ENCODE measurements at places on chromosomes 12 and 14.
A peak's percentile ranks its signal among the peaks of the same experiment; 100 is the strongest.

DNA sequence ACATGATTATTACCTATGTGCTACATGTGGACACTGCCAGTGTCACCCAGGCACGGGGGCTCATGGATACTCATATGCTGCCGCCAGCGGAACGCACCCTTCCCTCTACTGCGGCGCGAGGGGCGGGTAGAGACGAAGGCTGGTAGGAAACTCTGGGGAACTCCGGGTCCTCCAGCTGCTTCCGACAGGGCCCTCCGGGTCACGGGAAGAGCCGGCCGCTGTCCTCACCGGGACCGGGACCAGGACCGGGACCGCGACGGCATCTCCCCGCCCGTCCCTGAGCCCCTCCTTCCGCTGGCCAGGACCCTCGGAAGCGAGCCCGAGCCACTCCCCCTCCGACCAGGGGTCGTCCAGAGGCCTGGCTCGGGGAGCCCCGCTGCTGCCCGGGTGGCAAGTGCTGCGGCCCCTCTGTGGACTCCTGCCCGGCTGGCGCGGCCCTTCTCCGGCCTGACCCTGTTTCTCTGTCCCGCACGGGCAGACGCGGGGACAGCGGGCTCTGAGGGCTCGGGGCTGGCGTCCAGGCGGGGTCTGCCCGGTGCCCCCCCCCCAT is 209.6 kb downstream of the ADGRD1 start:
- DNase-seq, result no peak

- DNase-seq, result no peak
Measured at GRCh38 chr14:96790706-96791105, 6.5 kb upstream of the VRK1 start.

DNA sequence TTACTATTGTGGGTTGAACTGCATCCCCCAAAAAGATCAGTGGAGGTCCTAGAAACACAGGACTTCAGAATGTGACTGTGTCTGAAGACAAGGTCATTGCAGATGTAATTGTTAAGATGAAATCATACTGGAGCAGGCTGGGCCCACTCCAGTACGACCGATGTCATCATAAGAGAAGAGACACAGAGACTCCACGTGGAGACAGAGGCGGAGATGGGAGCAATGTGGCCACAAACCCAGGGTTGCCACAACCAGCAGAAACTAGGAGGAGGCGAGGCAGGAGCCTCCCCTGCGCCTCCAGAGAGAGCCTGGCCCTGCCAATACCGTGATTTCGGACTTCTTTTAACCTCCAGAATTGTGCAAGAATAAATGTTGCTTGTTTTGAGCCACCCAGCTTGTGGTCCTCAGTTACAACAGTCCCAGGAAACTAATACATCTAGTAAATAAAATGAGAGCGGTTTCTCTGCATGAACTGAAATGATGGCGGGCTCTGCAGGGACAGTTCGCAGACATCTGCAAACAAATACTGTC is 25.7 kb upstream of the FZD10 start:
- peak; percentile 17 for DNase-seq

GRCh38 chr12:45216230-45216982 is 511 bp downstream of the ANO6 start:
- no peak for DNase-seq

DNA sequence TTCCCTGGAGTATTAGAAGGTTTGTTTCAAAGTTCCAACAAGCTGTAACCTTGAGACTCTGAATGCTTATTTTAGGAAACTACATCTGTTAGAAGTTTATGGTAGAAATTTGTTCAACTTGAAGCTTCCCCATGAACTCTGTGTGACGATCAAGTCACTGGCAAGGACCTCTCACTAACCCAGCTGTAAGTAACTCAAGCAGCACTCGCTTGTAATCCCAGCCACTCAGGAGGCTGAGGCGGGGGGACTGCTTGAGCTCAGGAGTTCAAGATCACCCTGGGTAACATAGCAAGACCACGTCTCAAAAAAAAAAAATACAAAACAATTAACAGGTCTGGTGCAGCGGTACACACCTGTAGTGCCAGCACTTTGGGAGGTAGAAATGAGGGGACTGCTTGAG is 25.6 kb downstream of the TESC start:
- no peak for DNase-seq

- DNase-seq, result no peak
Measured at GRCh38 chr12:115013236-115013981, 329.4 kb upstream of the TBX3 start.

- no peak for DNase-seq
Measured at GRCh38 chr12:131147894-131148293, 194.2 kb downstream of the ADGRD1 start.

- no peak for DNase-seq
Measured at GRCh38 chr14:39434401-39434800, 2.2 kb upstream of the FBXO33 start.

GRCh38 chr12:128801879-128802391 is 21.8 kb downstream of the SLC15A4 start:
- no peak for DNase-seq

DNA sequence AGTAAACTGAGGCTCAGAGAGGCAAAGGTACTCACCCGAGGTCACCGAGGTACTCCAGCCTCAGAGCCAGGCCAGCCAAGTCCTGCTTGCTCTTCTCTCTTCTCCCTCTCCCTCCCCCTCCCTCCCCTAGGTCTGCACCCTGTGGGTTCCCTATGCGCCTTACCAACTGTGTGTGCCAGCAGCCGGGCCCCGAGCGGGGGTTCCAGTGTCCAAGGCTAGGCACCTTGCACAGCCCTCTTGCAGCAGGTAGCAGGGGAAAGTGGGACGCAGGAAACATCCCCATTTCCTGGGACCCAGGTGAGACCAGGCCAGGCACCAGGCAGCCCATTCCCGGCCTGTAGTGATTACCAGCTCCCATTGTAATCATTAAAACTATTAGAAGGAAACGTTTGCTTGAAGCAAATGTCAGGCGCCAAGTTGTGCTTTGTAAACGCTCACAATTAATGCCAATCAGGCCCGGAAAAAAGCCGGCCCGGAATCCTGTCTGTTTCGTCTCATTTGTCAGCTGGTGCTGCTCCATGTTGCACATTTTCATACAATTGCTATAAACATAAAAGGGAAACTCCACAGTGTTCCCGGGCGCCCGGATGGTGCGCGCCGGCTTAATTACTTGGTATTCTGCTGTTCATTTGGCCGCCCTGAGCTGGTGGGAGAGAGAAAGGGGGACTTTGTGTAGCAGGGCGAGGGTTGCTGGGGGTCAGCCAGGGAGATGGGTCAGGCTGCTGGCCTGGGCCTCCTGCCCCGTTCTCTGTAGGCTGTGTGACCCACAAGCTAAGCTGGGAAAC is 11.9 kb downstream of the FAM222A start:
- DNase-seq, result no peak

DNA sequence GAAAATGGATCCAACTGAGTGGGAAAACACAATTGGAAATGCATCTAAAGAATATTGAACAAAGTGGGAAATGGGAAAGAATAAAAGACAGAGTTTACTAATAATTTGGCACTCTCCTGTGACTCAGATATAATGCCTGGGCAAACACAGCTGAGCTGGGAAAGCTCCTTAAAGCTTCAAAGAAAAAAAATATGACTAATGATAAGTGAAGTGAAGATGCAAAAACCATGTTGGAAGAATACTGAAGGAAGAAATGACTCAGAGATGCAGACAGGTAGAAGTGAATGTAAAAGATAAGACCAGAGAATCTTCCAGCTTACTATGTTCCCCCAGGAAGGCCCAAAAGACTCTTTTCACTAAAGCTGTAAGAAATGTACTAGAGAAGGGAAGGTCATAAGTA is 62.4 kb upstream of the FOXG1 start:
- DNase-seq, result no peak

- no peak for DNase-seq
Measured at GRCh38 chr12:105561546-105562198, 231.2 kb downstream of the C12orf75 start.

DNA sequence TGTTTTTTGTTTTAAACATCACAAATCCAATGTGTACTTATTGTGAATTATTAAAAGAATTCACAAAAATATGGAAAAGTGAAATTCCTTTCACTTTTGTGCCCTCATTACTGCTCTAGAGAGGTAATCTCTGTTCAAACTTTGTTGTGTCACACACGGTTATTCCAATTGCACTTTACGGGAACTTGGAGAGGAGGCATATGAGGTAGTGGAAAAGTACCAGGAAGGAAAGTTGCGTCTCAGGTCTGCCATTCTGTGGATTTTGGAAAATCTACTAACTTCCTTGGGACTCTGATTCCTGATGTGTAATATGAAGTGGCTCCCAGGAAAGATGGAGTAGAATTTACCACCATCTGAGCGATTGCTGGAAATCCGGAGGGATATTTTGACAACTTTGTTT is 90.9 kb upstream of the DCN start:
- DNase-seq, result no peak

- no peak for DNase-seq
Measured at GRCh38 chr12:2543801-2544200, 251.0 kb upstream of the FKBP4 start.

DNA sequence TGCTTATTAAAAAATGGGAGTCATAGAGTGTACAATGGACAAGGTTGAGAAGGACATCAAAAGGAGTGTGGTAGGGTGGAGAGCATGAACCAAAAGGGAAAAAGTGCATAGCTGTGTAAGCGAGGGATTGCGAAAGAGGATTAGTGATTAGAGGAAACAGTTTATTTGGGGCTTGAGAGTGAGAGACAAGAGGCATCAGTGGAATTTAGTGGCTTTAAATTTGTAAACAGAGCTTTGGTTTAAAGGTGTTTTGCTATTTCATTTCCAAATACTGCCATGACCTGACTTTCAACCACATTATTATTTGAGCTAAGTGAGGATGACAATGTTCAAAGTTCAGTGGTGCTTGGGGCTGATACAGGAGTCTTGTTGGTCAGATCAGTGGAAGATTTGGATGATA is 53.4 kb downstream of the SLC16A7 start:
- no peak for DNase-seq

GRCh38 chr12:32811686-32812392 is 56.1 kb upstream of the YARS2 start:
- no peak for DNase-seq

GRCh38 chr14:95341115-95341514 is 21.4 kb upstream of the CLMN start:
- no peak for DNase-seq

- DNase-seq, result no peak
Measured at GRCh38 chr12:104722601-104723534, 235.2 kb downstream of the SLC41A2 start.

DNA sequence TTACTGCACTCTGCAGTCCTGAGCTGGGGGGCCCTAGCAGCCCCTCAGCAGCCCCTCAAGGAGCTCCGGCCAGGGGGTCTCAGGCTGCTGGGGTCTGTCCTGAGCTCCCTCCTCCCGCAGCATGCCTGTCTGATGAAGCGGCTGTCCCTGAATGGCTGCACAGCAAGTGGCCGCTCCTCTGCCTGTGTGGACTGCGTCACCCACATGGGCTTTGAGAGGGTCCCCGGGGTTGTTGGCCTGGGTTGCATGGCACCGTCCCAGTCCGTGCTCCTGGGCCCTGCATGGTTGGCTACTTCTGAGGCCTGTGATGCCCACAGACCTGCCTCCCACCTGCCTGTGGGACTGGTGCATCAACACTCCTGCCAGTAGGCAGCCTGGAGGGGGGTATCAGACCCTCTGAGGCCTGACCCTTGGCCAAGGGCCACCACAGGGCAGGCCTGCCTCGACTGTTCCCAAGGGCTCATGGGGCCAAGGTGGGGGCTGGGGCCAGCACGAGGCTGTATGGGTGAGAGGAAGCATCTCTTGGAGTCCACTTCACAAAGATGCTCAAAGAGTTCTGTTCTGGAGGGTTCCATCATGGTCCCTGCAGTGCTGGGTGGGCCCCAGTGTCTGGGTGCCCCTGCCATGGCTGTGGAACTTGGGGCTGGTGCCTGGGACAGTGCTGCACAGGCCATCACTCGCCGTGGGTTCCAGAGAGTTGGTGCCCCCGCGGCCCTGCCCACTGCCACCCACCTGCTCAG is 12.2 kb downstream of the CEP170B start:
- no peak for DNase-seq

DNA sequence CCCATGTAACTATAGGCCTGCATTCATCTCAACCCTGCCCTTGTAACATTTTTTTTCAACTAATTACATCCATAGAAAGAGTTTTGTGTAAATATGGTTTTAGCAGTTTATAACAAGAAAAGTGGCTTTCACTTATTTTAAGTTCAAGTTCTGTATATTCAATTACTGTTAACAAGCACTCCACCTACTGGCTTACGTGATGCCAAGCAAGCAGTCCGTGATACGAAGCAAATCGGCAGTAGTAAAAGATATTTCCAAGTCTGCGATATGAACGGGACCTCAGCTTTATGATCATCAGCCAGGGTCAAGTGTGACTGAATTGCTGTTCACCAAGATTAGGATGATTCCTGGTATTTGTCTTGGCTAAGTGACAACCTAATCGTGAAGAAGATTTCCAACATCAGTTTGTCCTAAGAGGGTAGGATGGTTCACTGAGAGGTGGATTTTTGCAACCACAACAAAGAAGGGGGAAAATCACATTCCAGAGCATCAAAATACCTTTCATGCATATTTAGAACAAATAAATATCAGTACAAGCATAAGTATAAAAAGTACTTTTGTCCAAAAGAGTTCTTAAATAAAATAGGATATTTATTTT is 456.2 kb downstream of the FOXG1 start:
- DNase-seq, result no peak

DNA sequence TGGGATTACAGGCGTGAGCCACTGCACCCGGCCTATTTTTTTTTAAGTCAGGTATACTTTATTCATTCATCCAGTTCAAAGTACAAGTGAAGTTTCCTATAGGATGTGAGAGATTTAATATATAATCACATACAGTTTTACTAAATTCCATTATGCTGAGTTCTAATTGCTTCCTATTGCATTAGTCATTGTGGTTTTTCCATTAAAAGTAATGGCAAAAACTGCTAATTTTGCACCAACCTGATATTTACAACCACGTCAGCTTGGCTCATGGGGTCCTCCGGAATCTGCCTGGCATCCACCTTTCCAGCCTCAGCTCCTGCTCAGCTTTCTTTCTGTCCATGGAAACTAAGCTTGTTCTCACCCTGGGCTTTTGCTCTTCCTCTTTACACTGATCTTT is 67.0 kb upstream of the CSRP2 start:
- DNase-seq, result no peak

GRCh38 chr14:71372411-71372838 is 465.2 kb downstream of the PCNX1 start:
- DNase-seq, result no peak

GRCh38 chr14:75514673-75515628 is 7.3 kb upstream of the BATF start:
- DNase-seq, result no peak

DNA sequence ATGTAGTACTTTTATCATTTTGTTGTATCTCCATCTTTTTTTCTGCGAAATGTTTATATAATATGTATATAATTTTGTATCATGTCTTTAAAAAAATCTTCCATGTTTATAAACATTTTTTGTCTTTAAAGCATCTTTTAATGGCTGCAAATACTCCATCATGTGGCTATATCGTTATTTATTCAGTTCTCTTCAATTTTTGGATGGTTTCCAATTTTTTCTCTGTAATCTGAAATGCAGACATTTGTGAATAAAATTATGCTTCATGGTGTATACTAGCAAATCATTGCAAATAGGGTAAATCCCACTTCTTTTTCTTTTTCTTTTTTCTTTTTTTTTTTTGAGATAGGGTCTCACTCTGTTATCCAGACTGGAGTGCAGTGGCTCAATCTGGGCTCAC is 54.0 kb downstream of the CPSF2 start:
- no peak for DNase-seq

GRCh38 chr12:47821346-47821706 is 1.6 kb upstream of the HDAC7 start:
- no peak for DNase-seq

- no peak for DNase-seq
Measured at GRCh38 chr14:82492157-82492556, 958.5 kb upstream of the SEL1L start.

Data from tibial nerve (tissue), 4 donors.